ENCODE measurements at places on chromosomes 4 and X. TPM values are rescaled to one million over a fixed set of nuclear protein-coding genes. Genes with fewer than 3 reads are reported as not detected.

DNA sequence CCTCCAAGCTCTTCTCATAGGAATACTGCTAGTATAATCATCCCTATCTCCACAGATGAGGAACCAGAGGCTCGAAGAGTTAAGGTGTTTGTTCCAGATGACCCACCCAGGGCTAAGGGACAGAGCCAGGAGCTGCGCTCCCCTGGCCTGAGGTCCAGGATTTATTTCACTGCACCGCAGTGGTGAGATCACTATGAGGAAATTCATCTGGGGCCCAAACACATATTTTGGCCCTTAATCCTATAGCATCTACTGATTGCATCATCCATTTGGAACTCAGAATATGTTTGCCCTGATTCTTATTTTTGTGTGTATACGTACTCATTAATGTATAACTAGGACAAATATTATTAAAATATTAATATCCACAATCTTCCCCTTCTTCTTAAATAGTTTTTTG lies 100.1 kb upstream of the RBPJ start:
- DNase-seq: no peak

GRCh38 chr4:81494031-81494431 lies 22.3 kb upstream of the RASGEF1B start:
- DNase-seq: no peak

DNA sequence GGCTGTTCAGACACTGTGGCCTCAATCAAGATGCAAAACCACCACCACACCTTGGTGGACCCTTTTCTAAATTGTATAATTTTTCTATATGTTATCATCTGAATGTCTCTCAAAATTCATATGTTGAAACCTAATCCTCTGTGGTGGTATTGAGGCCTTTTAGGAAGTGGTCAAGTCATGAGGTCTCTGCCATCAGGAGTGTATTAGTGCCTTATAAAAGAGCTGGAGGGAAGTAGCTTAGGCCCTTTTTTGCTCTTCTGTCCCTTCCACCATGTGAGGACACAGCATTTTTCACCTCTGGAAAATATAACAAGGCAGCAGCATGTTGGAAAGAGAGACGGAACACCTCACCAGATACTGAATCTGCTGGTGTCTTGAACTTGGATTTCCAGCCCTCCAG lies 30.5 kb upstream of the DKK2 start:
- no peak for DNase-seq

DNA sequence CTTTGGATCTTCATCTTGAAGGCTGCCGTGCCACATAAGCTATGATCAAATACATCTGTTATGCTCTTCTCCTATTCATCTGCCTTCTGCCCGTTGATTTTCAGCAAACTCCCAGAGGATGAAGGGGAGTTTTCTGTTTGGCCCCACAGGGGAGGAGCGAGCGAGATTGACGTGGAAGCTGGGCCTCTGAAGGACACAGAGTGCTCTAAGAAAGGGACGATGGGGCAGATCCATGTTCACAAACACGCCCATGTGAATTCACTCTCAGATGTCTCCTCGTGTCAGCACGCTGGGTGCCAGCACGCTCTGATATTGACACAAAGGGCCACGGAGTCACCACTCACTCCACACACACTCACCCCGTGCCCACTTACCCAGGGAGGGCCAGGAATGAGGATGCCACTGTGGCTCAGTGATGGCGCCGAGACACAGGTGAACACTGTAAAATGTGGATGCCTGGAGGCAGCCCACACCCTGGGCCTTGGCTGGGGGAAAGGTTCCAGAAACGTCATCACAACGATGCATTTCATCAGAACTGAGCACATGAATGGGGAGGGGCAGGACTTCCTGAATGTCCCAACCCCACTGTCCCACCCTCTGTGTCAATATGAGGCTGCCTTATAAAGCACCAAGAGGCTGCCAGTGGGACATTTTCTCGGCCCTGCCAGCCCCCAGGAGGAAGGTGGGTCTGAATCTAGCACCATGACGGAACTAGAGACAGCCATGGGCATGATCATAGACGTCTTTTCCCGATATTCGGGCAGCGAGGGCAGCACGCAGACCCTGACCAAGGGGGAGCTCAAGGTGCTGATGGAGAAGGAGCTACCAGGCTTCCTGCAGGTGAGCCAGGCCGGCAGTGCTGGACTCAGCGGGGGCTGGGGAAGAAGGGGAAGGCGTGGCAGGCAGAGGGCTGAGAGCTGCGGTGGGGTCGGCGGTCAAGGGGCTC lies at the start of gene S100P:
Gene S100P (plus strand): TSS at position 648 of the 946 bp plus-strand sequence. CDS start 55 bp downstream, at position 703.
- no peak for DNase-seq

GRCh38 chr4:115688961-115689360 lies 575.5 kb upstream of the NDST4 start:
- no peak for DNase-seq

DNA sequence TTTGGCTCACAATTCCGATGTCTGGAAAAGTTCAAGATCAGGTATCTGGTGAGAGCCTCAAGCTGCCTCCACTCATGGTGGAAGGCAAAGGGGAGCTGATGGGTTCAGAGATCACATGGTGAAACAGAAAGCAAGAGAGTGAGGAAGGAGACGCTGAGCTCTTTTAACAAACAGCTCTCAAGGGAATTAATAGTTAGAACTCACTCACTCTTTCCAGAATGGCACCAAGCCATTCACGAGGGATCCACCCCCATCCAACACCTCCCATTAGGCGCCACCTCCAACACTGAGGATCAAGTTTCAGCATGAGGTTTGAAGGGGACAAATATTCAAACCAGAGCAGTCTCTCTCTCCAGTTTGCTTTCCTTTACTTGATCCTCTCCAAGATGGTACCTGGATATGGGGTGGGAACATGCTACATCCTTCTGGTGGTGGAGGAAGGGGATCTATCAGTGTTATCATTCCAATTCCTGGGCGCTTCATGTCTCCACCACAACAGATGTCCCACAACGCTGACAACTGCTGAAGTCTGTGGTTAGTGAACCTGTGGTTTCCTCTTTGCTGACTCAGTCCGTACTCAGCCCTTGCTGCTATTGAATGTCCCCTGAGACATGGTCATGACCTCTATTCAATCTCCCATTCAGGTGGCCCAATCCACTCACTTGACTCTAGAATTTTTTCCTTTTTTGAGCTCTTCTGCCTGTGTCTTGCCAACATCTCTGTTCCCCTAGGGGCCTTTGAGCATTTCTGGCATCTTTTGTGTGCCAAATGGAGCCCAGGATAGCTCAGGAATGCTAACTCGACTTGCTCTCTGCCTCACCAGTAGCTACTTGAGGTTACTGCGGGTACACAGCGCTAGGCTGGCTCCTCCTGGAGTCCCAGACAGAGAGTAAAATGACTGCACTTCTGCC lies 395.2 kb downstream of the MID1IP1 start:
- DNase-seq: no peak

DNA sequence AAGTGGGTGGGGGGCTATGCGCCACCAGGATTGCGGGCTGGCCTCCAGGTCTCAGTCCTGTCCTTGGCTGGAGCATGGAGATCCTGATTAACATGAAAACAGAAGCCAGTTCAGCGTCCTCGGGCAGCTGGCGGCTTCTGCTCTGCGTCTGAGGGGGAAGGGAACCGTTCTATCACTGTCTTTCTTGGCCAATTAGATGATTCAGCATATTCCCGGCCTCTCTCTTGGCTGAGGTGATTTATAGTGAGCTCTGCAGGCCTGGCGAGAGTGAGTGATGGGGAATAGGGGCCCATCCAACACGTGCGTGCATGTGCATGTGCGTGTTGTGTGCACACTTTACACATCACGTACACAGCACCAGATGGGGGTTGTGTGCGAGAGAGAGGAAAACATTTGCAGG lies 145.8 kb upstream of the ATP6AP2 start:
- DNase-seq: no peak

GRCh38 chr4:83011689-83012199 lies 1.1 kb upstream of the LIN54 start:
- DNase-seq: no peak

- peak; percentile 10 for DNase-seq
Measured at GRCh38 chr4:101232074-101232776, 115.1 kb downstream of the PPP3CA start.

DNA sequence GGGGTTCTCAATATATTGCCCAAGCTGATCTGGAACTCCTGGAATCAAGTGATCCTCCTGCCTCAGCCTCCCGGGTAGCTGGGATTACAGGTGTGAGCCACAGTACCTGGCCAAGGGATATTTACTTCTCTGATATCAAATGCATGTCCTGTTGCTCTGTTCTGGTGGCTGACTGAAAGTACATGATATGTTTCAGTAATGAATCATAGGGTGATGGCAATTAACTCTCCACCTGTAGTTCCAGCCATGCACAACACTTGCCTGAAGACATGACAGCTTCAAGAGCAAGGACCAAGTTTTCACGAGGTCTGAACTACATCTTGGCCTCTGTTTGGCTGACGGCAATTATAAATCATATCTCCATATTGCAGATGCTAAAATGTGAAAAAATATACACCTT lies 9.1 kb downstream of the ZCCHC4 start:
- no peak for DNase-seq

- peak; percentile 85 for DNase-seq
Measured at GRCh38 chr4:142408003-142408441, 438.1 kb downstream of the INPP4B start.

DNA sequence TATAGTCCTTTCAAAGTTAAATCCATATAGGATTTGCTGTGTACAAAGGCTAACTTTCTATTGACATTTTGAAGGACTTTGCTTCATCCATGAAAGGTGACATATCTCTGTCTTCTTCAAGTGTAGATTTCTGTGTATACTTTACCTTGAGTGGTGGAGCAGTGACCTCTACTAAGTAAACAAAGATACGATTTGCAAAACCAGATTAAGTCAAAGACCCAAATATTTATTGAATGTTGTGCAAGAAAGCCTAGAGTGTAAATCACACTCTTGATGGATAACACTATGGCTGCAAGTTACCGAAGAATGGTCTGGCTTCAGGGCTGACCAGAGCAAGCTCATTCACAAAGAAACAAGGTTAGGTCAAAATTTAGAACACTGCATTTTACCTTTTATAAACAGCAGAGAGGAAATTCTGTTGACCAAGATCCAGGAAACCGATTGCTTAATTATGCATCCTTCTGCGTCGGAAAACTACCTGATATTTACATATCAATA lies 5.4 kb upstream of the FGG start:
- DNase-seq: no peak

DNA sequence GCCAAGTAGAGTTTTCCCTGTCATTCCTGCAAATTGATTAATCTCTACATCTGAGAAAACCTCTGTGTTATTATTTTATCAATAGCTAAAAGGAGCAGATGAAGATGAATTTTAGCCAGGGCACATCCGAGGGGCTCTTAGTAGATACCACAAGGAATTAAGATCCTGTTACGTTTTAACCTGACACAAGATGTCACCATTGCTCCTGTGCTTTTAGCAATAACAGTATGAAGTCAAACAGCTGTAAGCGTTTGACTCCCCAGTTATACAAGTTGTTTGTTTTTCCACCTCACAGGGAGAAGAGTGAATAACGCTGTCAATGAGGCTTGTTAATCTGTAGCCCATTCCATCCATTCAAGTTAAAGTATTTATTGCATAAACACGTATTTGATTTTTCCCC lies 76.0 kb upstream of the AP1S2 start:
- DNase-seq: no peak

DNA sequence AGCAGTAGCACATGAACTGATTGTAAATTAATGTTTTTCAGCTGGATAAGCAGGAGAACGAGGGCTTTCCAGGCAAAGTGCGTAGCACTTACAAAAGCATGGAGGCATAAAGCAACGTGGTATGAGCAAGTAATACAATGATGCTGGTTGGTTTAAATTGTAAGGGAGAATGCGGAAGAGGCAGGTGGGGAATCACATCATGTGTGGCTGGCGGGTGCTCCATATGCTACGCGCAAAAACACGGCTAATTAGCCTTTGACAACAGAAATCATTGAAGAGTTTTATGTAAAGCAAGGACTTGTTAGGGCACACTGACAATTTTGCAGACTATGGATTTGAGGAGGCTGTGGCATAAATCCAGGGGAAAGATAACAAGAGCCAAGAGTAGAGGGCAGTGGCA lies 14.6 kb downstream of the SYTL4 start:
- DNase-seq: no peak

DNA sequence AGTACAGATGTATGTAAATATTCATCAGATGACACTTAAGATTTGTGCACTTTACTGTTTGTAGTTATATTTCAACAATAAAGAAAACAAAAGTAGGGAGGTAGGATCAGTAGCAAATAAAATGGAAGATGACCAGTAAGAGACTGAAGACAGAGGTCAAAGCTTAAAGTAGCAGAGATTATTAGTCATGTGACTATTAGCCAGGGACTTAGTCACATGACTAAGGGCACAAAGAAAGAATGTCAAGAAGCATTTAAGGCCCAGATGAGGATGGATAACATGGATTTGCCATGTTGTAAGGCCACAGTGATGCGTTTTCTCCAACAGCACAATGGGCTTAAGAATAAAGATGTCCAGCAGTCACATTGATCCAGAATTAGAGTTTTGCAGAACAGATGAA lies 479.6 kb downstream of the BCOR start:
- no peak for DNase-seq

DNA sequence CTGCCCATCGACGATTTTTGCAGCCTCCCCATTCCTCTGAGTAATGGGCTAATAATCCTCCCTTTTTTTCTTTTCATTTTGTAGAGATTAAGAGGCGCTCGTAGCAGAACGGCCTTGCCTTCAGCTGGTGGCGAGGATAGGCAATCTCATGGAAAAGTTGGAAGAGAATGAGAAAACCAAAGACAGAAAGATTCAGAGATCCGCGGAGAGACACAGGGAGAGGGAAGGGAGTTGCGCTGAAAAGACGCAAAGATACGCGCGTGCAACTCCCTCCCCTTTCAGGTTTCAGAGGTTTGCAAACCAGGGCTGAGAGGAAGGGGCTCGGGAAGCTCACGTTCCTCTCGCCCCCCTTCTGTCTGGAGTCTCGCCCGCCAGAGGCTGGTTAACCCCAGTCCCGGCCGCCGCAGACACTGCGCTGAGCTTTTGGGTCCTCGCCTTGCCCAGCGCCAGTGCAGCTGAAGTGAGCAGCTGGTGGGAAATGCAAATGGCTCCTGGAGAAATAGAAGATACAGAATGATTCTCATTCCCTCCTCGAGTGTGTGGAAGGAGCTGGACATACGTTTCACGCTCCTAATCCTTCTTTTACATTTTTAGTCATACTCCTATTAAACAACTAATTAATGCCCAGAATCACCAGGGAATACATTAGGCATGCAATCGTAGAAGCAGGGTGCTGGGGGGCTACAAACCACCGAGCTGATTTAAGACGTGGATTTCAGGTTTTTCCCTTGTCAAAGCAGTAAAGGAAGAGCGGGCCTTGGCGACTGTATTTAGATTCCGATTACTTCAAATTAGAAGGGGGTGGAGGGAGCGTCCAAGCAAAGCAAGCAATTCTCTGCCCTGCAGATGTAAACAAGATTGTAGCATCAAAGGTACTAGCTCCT lies 16.6 kb upstream of the PITX2 start:
- no peak for DNase-seq

DNA sequence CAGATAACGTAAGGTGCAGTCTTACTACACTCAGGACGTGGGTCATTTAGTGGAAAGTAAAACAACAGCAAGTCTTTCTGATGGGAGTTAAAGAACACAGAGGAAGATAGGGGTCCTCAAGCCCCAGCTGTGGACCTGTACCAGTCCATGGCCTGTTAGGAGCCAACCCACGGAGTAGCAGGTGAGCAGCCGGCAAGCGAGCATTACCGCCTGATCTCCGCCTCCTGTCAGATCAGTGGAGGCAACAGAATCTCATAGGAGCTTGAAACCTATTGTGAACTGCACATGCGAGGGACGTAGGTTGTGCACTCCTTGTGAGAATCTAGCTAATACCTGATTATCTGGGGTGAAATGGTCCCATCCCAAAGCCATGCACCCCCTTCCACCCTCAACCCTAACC lies 1180.8 kb downstream of the FSTL5 start:
- DNase-seq: no peak

The SFRP2 gene
- polyA plus RNA-seq: not detected

The GAGE10 gene
- polyA plus RNA-seq: not detected

The FANCB gene
- polyA plus RNA-seq: 0.78 TPM

The DUSP9 gene
- 0.06 TPM for polyA plus RNA-seq

The SPATA18 gene
- polyA plus RNA-seq: 10.6 TPM
